Brain (organoid and tissue), 16 donors: ENCODE measurements at places on chromosomes 6 and 20.

- no peak for DNase-seq
These were observed 45.8 kb downstream of the TNFAIP3 start for GRCh38 chr6:137912813-137913212.

DNA sequence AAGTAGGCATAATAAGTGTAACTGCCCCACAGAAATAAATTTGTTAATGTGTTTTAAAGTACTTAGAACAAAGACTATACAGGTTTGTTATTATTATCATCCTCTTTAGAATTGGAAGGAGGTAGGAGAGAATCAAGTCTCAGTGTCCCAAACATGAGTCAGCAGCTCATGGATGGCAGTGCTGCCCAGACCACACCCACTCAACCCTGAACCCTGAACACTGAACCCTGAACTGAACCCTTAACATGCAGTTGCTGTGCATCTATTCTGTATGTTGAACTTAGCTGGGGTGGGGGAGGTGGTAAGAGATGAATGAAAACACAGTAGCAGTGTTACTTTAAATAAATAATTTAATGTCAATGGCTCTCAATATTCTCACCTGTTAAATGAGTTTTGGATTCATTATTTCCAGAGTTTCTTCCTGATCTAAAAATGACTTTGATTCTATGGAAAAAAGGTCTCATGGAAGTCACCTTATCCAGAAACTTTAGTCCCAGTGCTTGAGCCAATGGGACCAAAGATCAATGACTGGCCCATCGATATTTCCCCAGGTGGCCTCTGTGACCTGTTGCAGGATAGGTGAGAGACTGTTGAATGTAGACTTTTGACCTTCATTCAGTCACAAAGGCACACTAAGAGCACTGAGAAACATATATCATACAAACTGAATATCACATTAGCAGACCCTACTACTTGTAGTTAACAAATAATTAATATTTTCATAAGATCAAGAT, 3.1 kb upstream of the ANKRD66 start:
- DNase-seq: no peak

DNA sequence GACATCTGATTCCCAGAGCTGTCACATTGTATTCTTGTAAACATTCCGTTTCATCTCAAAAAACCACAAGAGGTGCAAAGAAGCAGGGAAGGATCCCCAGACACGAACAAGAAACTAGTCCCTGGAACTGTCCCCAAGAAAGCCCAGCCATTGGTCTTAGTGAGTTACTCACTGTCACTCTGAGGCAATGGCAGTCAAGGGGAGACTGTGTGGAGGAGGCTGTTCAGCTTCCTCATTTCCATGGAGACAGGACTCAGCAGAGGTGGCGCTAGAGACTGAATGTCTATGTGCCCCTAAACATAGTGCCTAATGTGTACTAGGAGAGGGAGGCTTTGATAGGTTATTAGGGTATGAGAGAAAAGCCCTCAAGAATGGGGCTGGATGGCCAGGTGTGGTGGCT, 11.1 kb downstream of the ULBP1 start:
- DNase-seq: no peak

GRCh38 chr6:25959890-25960536, 2.6 kb upstream of the TRIM38 start:
- DNase-seq: no peak

DNA sequence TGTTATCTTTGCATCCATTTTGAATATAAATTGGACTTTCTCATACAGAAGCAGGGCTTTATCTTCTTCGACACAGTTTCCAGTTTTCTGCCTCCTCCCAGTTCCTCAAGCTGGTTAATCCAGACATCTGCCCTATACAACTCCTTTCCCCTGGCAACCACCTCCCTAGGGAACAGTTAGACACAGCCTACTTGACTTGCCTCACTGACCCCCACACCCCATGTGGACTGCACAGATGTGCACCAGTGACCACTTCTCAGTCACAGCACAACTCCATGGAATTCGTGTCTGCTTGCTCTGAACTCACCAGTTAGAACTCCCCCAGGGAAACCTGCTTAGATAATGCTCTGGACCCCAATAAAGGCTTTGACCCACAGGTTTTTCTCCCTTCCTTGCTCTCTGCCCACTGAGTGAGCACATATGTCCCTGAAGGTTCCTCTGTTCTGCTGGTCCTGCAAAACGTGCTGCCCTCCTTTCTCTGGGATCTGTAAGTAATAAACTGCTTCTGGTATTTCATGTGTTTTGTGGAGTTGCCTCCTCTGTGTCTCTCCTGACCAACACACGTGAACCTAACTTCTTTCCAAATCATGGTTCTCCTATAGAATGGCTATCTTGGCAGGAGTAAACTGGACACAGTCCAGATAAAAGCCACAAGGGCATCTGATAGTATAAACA, 351.2 kb downstream of the CD83 start:
- DNase-seq: no peak

GRCh38 chr6:133945158-133945557, 7.9 kb upstream of the TBPL1 start:
- DNase-seq: no peak
